ENCODE measurements at places on chromosomes 6 and 20.

- DNase-seq = no peak
Observed at GRCh38 chr20:3313683-3314065, 74.7 kb upstream of the SLC4A11 start.

DNA sequence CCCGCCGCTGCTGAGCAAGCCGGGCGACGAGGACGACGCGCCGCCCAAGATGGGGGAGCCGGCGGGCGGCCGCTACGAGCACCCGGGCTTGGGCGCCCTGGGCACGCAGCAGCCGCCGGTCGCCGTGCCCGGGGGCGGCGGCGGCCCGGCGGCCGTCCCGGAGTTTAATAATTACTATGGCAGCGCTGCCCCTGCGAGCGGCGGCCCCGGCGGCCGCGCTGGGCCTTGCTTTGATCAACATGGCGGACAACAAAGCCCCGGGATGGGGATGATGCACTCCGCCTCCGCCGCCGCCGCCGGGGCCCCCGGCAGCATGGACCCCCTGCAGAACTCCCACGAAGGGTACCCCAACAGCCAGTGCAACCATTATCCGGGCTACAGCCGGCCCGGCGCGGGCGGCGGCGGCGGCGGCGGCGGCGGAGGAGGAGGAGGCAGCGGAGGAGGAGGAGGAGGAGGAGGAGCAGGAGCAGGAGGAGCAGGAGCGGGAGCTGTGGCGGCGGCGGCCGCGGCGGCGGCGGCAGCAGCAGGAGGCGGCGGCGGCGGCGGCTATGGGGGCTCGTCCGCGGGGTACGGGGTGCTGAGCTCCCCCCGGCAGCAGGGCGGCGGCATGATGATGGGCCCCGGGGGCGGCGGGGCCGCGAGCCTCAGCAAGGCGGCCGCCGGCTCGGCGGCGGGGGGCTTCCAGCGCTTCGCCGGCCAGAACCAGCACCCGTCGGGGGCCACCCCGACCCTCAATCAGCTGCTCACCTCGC is 1.5 kb downstream of the ARID1B start:
- peak; percentile 26 for DNase-seq

DNA sequence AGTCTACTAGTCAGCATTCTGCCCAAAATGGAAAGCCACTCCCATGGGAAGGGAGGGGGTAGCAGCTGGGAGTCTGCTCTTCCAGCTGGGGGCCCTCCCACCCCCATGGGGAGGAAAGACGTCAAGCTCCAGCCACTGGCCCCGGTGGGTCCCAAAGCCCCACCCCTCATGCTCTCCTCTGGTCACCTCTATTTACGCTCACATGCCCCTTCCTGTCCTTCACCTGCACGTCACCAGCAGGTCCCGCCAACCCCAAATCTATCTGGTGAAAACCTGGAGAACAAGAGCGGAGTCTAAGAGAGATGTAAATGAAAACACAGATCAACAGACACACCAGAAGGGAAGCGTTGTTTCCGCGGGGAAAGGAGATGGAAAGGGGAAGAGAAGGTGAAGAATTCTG is 30.0 kb upstream of the ZBP1 start:
- no peak for DNase-seq

- no peak for DNase-seq
Observed at GRCh38 chr6:31190488-31190887, 20.0 kb upstream of the POU5F1 start.

GRCh38 chr6:150334790-150335783 is 33.7 kb upstream of the IYD start:
- DNase-seq = peak; percentile 70

- no peak for DNase-seq
Observed at GRCh38 chr20:52915564-52915963, 56.6 kb upstream of the TSHZ2 start.

- DNase-seq = no peak
Observed at GRCh38 chr20:3871550-3872265, 17.5 kb upstream of the PANK2 start.

- no peak for DNase-seq
Observed at GRCh38 chr20:19760371-19760721, 2.3 kb downstream of the RIN2 start.

DNA sequence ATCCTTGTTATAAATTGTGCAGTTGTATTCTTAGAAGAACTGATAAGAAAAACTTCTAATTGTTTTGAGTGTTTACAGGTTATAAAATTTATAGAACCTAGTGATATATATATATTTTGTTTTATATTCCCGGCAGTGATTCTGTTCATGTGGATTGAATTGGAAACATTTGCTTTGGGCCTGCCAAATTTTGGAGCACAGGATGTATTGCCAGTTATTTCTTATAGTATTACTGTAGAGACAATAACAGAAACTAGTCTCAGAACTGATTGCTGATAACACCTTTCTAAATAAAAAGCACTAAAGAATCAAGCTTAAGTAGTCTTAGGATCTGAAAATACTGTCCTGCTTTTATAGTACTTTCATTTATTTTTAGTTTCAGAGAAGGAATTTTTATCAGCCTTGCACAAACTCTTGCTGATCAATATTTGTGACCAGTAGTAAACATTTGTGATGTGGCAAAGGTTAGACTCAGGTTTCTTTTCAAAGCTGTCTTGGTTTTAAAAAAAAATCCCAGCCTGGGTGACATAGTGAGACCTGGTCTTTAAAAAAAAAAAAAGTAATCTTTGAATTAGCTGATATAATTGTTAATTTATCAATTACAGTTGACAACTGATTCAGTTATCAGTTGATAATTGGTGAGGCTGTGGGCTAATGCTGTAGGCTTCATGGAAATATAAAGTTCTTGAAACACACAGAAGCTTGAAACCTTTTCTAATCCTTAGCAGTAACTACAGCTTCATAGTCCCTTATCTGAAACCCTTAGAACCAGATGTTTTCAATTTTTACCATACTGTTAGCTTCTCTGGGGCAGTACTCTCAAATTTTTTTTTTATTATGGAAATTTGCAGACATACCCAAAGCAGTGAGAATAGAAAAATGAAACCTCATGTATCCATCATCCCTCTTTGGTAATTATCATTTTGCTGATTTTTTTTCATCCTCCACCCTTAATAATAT is 42.4 kb downstream of the RNGTT start:
- DNase-seq = no peak

- no peak for DNase-seq
Observed at GRCh38 chr20:58440021-58440767, 51.2 kb downstream of the VAPB start.

- no peak for DNase-seq
Observed at GRCh38 chr6:131383421-131384411, 189.3 kb upstream of the ARG1 start.

DNA sequence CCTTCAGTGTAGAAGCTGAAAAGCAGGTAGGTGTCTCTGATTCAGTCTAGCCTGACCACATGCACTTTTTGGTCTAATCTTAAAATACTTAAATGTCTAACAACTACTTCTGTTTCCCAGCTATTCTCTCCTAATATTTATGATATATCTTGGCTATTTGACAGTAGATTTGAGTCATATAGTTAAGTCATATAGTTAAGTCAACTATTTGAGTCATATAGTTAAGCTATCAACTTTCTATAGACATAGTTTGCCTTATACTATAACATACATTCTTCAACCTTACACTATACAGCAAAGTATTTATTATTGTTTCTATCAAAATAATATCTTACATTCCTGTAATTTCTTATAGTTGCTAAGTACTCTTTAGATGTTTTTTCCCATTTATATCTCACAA is 110.9 kb downstream of the GMDS start:
- peak; percentile 12 for DNase-seq

DNA sequence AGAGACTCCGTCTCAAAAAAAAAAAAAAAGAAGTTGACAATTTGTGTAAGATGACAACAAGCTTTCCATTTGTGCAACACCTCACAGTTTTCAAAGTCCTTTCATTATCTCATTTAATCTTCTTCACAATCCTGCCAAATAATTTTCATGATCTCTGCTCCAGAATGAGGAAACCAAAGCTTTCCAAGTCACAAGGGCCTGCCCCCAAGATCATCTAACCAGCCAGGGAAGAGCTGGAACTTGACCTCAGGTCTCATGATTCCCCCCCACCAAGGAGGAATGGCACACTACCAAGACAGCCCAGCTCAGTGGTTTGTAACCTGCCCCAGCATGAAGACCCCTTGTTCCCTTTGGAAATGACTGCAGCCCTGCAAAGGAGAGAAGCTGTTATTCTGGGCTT is 74.0 kb upstream of the PIM1 start:
- no peak for DNase-seq

- no peak for DNase-seq
Observed at GRCh38 chr6:107982486-107982885, 24.5 kb upstream of the SEC63 start.

DNA sequence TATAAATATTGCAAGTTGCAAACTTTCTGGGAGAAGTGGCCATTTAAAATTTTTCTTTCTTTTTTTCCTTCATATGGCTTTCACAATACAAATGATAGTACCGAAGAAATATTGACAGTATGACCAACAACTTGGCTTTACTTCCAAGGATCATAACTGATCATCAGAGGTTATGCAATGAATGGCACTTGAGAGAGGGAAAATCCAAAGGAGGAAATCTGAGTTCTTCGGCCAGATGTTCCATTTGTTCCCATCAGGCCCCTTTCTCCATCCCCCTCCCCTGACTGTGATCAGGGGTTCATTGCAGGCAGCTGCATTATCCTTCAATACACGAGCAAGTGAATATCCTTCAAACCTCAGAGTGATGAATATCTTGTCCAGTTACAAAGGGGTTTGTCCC is 130.0 kb upstream of the UST start:
- no peak for DNase-seq

DNA sequence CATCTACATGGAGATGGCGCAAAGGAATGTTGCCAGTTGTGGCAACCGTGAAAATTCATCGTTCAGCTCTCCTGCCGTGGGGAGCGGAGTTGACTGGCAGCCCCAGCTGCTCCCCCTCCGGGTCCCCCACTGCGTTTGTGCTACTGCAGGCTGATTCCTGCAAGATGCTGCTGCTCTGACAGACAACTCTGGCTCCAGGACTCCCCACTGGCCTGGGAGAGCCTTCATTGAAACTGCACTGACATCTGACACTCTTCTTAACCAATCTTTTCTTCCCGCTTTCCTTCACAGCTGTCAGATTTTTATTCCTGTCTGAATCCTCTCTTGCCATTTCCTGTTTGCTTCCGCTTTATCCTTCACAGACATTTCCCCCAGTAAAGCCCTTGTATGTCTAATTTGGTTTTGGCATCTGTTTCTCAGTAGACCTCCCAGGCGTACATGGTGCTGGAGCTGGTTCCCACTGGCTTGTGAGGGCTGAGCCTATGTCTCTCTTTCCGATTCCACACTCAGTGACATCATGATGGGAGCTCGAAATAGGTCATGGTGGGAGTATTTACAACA is 9.5 kb upstream of the ATRN start:
- DNase-seq = no peak

DNA sequence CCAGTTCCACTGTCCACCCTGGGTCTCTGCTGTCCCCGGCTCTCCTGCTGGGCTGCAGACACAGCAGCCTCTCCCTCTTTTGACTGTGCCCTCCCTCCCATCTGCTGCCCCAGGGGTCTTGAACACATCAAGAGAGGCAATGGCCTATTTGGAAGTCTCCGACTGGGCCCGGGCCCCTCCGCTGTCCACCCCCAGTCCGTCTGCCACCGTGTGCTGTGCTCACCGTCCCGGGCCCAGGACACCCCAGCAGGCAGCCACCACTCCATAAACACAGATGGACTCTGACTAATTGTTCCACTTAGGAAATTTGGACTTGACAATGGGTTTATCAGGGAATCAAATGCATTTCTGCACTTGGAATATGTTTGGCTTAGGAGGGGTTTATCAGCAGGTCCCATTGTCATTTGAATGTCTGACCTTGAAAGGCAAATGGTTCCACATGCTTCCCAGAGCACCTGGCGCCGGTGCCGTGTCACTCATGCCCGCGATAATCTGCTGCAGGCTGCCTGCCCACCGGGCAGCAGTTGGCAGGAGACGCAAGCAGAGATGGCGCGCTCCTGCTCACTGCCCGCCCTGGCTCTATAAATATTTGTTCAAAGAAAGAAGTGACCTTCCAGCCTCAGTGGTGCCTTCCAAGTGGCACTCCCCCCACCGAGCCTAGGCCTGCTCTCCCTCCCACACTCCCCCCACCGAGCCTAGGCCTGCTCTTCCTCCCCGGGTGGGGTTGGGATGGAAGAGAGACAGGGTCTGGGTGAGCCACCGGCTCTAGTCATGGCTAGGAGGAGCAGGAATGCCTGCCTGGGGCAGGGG is 18.8 kb upstream of the FRMD1 start:
- no peak for DNase-seq

GRCh38 chr20:25273046-25273445 is 25.2 kb downstream of the PYGB start:
- no peak for DNase-seq

- no peak for DNase-seq
Observed at GRCh38 chr20:32111753-32112152, 2.2 kb downstream of the TM9SF4 start.

DNA sequence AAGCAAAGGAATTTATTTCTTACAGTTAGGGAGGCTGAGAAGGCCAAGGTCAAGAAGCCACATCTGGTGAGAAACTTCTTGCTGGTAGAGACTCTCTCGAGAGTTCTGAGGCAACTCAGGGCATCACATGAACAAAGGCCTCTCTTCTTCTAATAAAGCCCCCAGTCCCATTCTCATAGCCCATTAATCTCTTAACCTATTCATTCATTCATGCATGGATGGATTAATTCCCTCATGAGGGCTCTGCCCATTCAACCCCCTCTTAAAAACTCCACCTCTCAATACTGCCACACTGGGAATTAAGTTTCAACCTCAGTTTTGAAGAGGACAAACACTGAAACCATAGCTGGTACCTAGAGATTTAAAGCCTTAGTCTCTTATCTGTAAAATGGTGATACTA is 217.9 kb upstream of the SPTLC3 start:
- DNase-seq = no peak

DNA sequence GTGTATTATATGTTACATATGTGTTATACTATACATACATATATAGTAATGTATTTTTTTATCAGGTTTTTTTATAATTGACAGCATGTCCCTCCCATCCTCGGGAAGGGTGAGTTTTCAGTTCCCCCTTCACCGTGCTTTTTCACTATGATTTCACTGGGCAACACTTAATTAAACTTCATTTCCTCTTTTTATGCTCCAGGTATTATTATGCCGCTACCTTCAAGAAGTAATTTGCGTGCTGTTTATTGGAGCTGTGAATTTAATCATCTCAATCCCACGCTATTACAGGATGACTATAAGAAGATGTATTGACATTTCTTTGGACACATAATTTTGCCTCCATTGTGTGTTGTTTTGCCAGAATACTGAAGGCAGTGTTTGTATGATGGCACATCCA is 228.6 kb downstream of the SAMD5 start:
- DNase-seq = no peak

GRCh38 chr20:1014471-1014870 is 12.4 kb upstream of the RSPO4 start:
- no peak for DNase-seq

- DNase-seq = no peak
Observed at GRCh38 chr6:145015739-145016558, 719.4 kb downstream of the EPM2A start.

DNA sequence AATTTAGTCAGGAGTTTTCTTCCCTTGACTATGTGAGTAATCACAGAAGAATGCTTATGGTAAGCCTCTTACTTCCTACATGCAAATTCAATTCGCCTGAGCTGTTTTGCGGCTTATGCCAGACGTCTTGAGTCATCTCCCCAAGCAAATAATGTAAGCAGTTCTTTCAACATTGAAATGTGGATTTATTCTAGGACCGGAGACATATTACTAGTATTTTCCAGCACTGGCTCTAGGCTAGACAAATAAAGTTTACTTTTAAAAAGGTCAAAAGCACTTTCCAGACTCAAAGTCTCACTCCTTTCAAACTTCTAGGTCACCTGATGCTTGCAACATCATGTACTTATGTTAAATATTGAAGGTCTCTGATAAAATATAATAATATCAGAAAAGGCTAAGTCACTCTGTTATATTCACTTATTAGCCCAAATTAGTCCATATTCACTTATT is 38.1 kb upstream of the NOX3 start:
- DNase-seq = peak; percentile 63
